ENCODE measurements at places on chromosomes 6 and 20.

DNA sequence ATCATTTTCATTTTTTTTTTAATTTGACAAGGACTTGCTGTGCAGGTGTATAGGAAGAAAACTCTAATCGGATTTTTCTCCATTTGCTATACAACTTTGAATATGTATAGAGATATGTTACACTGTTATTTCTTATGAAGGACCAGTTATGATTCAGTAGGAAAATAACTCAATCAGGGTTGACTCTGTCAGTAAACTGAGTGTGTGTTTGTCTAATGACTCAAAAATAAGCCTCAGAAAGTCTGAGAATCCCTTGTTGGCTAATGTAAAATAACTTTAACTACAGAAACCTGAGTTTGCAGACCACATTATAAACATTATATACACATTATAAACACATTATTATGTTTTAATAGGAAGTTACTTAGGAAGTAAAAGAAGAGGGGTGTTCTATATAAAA lies 352.6 kb downstream of the RIMS1 start:
- DNase-seq: no peak

DNA sequence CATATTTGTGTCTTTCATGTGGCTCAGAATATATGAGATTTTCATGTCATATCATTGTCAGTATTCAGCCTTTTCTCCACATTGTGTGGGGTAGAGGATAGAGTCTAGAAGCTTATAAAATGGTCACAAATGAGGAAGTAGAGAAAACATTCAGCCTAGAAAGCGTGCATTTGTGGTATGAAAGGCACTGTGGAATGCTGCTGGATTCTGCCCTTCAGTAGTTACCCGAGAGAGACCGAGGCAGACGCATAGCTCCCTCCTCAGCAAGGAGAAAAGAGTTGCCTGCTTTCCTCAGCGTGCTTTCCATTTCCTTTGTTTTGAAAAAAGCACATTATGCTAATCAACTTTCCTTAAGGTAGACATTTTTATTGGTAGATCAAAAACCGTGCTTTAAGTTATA lies 28.7 kb downstream of the MYB start:
- no peak for DNase-seq

DNA sequence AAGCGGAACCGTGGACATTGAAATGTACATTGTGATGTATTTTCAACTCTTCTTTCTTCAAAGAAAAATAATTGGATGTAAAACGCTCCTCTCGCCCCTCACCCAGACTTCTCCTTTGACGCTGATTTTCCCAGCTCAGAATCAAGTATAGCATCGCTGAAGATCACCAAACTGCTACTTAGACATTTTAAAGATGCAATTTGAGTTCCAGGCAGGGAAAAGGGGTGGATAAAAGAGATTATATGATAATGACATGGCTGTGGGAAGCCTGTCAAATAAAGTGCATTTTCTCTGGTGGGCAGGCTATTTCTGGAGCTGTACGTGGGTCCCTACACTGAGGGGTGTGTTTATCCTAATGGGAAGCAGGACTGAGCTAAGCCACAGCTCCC lies 240.4 kb downstream of the CDC5L start:
- DNase-seq: no peak

- DNase-seq: no peak
Measured at GRCh38 chr20:13910492-13910891, 79.9 kb downstream of the SEL1L2 start.

DNA sequence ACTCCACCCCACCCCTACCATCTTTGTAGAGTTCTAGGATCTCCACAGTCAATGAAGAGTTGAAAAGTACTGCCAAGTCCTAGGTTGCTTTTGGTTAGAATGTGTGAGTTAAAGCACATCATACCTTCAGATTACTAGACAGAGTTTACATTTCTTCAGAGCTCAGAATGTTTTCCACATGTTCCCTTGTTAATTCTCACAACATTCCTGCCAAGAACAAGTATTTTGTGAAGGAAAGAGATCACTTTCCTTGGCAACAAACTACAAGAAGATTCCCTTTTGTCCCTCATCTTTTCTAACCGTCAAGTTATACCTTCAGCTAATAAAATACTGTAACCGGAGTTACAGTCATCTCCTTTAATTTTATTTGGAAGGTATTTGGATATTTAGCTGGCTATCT lies 266.8 kb downstream of the ZFAND3 start:
- no peak for DNase-seq

DNA sequence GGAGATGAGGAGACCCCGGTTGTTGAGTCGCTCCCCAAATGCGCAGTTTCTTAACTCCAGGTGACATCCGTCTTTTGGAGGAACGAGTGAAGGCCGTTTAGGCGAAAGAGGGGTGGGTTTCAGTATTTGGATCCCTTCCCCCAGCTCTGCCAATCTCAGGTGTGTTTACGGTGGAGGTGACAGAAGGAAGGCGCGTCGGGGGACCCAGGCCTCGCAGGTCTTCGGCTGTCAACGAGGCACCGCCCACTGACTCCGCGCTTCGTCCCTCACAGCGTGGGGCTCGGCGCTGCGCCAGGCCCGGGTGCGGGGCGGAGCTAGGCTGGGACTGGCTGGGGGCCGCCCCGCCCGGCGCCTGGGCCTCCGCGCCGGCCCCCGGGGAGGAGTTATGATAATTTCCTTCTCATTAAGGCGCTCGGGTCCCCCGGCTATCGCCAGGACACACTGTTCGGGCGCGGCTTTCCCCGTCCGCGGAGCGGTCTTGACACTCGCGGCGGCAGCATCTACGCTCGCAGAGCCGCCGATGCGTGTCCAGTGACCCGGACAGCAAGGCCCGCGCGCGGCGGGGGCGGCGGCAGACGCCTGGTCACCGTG lies at the start of gene TFAP2C:
TFAP2C (plus strand) TSS at position 434 of the 591 bp plus-strand sequence. CDS start 239 bp downstream, outside the sequence.
- DNase-seq: no peak

GRCh38 chr20:31723069-31723318 lies 326 bp upstream of the BCL2L1 start:
- no peak for DNase-seq

DNA sequence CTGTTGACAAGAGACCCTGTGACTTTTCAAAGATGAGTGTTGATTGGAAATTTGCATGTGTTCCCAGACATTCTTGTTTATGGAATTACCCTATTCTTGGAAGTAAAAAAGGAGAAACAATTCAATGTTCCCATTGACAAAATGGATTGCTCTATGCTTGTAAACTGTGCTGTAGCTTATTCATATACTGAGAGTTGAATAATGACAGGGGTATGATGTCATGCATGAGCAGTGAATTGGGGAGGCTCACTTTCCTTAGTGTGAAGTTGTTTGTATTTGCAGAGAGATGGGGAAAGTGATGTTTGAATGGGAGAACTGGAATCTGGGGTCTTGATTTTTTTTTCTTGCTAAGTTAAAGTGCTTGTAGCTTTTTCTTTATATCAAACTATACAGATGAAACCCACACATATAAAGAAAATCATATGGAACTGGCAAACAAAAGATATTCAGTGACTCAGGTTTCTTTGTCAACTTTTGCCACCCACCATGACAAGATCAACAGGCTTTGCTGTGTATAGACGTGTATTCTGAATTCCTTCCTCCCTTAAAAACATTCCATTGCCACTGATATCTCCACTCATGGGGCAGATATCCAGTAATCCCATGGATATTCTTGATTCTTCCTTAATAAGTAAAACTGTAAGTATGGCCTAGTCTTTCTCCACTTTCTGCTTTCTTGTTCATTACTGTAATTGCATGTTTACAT lies 97.8 kb upstream of the JAG1 start:
- no peak for DNase-seq

DNA sequence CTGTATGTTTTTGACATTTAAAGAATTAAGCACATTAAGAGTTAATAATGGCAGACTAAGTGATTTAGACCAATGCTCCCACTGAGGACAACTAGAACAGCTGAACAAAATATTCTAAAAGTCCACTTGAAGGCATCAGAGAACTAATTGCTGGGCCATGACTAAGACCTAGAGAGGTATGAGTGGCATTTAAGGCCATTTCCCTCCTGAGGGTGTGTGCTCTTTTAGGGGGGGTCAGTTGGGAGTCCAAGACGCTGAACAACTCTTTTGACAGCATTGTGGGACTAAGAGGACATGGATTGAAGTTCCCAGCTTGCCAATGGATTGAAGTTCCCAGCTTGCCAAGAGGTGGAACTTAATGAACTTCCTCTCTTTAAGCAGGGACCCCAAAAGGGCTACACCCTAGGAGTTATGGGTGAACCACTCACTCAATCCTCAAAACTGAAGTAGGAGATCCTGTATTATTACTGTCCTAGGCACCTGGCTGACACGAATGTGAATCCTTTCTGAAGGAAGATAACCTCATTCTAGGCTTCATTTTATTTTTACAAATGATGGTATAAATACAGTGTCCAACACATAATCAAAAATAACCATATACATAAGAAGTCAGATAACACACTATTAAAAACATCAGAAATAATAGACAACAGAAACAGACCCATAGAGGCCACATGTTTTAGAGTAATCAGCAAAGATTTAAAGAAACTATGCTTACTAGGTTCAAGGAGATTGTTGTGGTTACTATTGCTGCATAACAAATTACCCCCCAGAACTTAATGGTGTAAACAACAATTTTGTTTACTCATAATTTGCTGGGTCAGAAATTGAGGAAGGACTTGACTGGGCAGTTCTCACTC lies 175.1 kb downstream of the VEGFA start:
- DNase-seq: no peak

DNA sequence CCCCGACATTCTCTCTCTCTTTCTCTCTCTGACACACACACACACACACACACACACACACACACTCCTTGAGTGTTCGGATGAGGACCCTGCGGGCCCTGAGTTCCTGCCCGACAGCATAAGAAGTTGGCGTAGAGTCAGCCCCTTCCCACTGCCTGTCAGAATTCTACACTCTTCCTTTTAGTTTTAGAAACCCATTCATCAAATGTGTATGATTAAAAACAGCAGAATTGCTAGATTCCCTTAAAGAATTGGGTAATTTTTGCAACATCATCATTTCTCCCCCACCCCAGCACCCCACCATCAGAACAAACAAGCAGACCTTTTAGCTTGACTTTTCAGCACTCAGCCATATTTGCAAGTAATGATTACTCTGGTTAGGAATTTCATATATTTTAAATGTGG lies 322.8 kb downstream of the FARS2 start:
- no peak for DNase-seq

DNA sequence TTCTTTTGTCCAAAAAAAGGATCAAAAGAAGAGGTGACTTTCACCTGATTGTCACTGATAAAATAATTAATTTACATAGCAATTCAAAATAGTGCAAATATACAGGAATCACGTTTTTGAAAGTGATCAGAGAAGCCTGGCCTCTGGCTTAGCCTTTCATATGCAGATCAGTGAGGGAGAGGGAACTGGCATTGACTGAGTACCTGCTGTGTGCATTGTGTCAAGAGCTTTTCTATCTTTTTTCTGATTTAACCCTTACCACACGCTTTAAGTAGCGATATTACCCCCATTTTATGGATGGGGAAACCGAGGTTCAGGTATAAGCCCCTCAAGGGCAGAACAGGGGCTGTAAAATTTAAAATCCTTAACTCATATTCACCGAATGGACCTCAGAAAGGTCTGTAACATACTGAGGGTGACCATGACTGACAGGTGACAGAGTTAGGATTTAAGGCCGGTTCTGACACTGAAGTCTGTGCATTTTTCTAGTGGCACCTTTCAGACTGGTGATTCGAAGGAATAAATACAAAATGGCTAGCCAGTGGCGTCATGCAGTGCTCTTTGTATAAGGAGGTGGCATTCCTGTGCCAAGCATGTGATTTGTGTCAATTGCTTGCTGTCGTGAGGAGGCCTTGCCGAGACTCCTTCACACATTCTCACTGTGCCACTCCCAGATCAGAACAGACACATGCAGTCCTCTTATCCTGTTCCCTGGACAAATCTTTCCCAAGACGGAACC lies 310.2 kb downstream of the TSHZ2 start:
- no peak for DNase-seq

- no peak for DNase-seq
Measured at GRCh38 chr6:27375613-27376079, 12.9 kb upstream of the ZNF391 start.

DNA sequence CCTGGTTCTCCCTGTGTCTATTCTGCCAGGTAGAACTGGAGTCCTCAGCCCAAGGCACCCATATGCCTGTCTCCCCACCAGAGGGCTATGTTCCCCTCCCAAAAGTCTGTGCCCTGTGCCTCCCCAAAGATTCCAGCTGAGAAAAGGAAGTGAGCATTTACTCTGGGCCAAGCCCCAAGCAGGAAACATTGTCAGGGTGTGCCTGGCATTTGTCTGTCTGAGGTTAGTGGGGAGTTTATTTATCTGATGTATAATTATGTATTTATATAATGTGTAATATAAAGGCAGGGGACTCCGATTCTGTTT lies 5.6 kb downstream of the GDF5 start:
- DNase-seq: no peak

GRCh38 chr20:44559302-44559701 lies 23.1 kb upstream of the PKIG start:
- no peak for DNase-seq

GRCh38 chr6:62613928-62614327 lies 327.9 kb upstream of the KHDRBS2 start:
- no peak for DNase-seq

DNA sequence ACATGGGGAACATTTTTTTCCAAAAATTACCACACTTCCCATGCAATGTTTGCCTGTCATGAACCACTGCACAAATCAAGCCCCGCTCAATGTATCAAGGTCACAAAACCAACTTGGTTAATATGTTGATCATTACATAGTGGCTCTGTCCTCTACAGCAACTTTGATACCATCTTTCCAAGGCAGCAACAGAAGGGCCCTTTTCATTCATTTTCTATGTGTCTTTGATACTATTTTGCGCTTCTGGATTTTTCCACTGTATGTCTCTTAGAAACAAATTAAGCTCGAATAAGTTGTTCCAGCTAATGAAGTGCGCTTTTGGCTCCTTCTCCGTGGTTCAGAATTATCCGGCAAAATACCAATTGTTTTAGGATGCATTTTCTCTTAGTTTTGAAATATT lies 1.5 kb downstream of the ZHX3 start:
- DNase-seq: no peak

DNA sequence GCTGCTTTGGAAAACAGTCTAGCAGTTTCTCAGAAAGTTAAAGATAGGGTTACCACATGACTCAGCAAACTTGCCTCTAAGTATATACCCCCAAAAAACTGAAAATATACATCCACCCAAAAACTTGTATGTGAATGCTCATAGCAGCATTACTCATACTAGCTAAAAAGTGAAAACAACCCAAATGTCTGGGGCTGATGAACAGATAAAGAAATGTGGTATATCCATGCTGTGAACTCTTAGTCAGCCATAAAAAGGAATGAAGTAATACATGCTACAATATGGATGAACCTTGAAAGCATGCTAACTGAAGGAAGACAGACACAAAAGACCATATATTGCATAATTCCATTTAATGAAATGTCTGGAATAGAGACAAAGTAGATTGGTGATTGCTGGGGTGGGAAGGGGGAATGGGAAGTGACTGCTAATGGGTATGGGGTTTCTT lies 79.9 kb upstream of the GLP1R start:
- no peak for DNase-seq

- no peak for DNase-seq
Measured at GRCh38 chr20:7714549-7714948, 225.7 kb downstream of the HAO1 start.

GRCh38 chr6:25042036-25042521 lies 106.3 kb upstream of the RIPOR2 start:
- no peak for DNase-seq

All from stimulated activated CD8-positive, alpha-beta memory T cell treated with anti-CD3 and anti-CD28 coated beads, Interleukin-2, amount 100 ng/mL, for 1 hour (primary cell).